ENCODE measurements at places on chromosomes 16 and 17.

GRCh38 chr17:50928646-50929045 is 62.5 kb upstream of the TOB1 start:
- no peak for DNase-seq

DNA sequence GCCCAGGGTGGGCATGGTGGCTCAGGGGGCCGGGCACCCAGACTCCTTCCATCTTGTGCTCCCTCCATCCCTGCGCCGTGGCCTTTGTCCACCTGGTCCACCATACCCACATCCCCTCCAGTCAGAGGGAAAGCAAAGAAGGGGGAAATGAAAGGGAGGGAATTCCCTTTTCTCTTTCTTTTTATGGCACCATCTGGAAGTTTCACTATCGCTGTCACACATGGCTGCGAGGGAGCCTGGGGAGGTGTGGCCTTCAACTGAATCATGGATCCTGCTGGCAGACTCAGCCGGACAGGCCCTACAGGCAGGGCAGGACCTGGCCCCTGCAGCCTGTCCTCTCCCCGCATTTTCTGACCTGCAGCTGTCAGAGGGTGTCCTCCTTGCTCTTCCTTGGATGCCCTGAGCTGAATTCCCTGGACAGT is 6.2 kb downstream of the SLC12A3 start:
- DNase-seq = no peak

DNA sequence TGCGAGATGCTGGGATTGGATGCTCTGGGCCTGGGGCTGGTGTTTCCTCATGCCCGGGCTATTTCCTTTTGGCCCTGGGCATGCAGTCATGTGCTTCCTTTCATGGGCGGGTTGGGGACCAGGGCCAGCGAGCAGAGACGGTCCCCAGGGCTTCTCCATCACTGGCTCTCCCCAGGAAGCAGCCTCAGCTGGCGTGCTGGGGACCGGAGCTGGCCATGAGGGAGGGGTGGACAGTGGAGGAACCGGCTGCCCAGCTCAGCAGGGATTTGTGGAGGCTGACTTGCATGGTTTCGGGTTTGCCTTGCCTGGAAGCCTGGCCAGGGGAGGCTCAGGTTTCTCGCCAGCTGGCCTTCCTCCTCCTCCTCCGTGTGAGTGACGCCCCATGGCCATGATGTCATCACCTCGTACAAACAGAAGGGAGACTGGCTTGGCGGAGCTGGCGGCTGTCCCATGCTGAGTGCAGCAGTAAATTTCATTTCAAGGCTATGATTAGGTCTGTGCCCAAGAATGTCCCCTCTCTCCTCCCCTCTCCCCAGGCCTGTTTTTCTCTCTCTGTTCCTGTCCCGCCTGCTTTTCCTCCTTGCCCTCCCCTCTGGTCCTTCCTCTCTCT is 8.9 kb upstream of the TIMP2 start:
- DNase-seq = peak; percentile 94

- DNase-seq = no peak
These were observed 38.1 kb upstream of the KPNB1 start for GRCh38 chr17:47611372-47612350.

DNA sequence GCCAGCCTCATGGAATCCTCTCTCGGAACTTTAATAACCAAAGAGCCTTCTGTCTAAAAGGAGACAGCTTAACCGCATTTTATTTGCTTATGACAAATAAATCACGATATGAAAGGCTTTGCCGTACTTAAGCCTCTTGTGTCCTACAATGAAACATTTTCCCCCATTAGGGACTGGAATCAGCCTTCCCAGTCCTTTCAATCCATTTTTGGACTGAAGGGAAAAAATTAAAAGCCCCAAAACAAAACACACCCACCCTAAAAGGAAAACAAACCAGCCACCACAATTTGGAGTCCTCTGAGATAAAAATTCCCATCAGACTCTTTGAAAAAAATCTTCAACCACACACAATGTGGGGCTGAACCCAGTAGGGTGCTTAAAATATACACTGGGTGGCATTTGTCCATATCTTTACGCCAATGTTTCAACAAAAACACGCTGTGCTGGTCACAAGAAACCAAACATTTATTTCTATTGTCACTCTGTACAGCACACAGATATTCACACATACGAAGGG is 3.0 kb downstream of the HOXB4 start:
- no peak for DNase-seq

DNA sequence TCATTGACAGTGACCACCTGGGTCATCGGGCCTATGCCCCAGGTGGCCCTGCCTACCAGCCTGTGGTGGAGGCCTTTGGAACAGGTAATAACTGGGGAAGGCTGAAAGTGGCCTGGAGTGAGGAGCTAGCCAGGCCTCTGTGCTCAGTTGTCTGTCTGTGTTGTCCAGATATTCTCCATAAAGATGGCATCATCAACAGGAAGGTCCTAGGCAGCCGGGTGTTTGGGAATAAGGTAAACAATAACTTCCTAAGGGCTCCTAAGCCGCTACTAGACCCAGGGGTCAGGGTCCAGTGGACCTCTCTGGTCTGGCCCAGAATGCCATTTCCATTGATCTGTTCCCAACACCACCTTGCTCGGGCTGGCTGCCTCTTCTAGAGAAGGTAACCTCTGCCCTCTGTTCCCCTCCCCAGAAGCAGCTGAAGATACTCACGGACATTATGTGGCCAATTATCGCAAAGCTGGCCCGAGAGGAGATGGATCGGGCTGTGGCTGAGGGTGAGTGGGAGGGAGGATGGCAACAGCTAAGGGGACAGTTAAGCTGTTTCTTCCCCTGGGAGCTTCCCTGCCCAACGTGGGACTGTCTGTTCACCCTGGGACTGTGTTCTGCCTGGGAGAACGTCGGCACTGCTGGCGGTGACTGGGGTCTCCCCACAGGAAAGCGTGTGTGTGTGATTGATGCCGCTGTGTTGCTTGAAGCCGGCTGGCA is 1.9 kb upstream of the MLX start:
- no peak for DNase-seq

- peak; percentile 70 for DNase-seq
These were observed 9.9 kb downstream of the PCTP start for GRCh38 chr17:55760643-55761355.

- DNase-seq = no peak
These were observed 6.0 kb downstream of the CDH3 start for GRCh38 chr16:68651136-68651535.

GRCh38 chr17:44219108-44219615 is 313 bp downstream of the UBTF start:
- DNase-seq = peak; percentile 56

GRCh38 chr16:57058291-57058861 is 34.0 kb upstream of the CPNE2 start:
- DNase-seq = no peak

- DNase-seq = no peak
These were observed 12.6 kb downstream of the HID1 start for GRCh38 chr17:74959826-74960515.

GRCh38 chr17:49637050-49637449 is 40.8 kb downstream of the SPOP start:
- no peak for DNase-seq

- peak; percentile 57 for DNase-seq
These were observed 192.9 kb downstream of the CCDC182 start for GRCh38 chr17:57552114-57552624.

- no peak for DNase-seq
These were observed 2.8 kb downstream of the CAPN15 start for GRCh38 chr16:530111-530817.

DNA sequence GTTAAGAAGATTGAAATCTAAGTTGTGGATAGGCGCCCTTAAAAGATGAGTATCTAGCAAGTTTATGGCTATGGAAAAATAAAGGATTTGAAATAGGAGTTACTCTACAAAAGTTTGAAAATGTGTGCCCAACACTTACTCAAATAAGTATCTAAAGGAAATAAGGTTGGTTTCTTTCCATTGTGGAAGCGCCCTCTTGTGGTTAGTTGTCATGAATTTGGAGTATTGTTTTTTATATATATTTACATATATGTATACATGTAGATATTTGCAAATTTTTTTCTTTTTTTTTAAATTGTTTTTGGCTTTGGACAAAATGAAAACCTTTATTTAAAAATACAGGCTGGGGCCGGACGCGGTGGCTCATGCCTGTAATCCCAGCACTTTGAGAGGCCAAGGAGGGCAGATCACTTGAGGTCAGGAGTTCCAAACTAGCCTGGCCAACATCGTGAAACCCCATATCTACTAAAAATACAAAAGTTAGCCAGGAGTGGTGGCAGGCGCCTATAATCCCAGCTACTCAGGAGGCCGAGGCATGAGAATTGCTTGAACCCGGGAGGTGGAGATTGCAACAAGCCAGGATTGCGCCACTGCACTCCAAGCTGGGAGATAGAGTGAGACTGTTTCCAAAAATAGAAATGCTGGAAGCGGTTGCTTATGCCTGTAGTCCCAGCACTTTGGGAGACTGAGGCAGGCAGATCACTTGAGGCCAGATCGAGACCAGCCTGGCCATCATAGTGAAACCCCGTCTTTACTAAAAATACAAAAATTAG is 24.0 kb upstream of the VPS4A start:
- peak; percentile 55 for DNase-seq

All from testis (tissue), 5 donors.